ENCODE measurements at places on chromosomes 3 and 15.
A peak's percentile ranks its signal among the peaks of the same experiment; 100 is the strongest.

GRCh38 chr3:189941679-189942078, 179.0 kb downstream of the P3H2 start:
- DNase-seq, result no peak

- no peak for DNase-seq
These were observed 404.9 kb downstream of the SQOR start for GRCh38 chr15:46039703-46040102.

- no peak for DNase-seq
These were observed 14.6 kb upstream of the BLOC1S6 start for GRCh38 chr15:45572617-45573016.

GRCh38 chr3:4825436-4826236, 153.6 kb upstream of the BHLHE40 start:
- DNase-seq, result no peak

GRCh38 chr15:29035336-29036285, 149.8 kb downstream of the APBA2 start:
- DNase-seq, result no peak

DNA sequence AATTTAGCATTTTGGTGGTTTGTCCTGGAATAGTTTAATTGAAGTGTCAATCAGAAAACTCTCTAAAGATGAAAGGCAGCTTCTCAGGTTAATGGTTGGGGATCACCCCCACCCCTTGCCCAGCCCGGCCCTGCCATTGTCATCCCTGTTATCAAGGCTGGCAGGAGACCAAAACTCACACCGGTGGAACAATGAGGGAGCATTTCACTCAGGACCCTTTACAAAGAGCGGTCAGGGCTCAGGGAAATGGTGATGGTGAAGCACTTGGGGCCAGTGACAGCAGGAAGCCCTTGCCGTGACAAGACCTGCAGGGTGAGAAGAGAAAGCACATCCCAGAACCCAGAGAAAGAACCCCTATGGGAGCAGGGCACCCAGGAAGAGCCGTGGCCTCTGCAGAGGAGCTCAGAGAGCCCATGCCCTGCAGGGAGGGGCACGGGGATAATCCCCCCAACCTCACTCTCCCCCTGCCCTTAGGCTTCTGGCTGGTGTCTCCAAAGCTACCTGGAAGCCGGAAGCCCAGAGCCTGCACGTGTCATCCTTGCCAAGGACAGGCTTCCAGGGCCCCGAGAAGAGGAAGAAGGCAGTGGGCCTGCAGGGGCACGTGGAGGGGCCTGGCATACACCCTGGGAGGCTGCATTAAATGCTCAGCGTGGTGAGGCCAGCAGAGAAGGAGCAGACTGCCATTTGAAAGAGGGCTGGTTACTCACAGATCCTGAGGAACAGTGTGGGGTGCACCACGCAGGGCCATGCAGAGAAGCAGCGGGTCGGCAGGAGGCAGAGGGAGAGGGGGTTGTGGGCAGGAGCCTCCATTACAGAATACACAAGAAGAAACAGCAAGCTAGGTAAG, 80.6 kb upstream of the PRR20G start:
- DNase-seq, result peak; percentile 24

- no peak for DNase-seq
These were observed 475 bp downstream of the ERC2 start for GRCh38 chr3:56467801-56468183.

DNA sequence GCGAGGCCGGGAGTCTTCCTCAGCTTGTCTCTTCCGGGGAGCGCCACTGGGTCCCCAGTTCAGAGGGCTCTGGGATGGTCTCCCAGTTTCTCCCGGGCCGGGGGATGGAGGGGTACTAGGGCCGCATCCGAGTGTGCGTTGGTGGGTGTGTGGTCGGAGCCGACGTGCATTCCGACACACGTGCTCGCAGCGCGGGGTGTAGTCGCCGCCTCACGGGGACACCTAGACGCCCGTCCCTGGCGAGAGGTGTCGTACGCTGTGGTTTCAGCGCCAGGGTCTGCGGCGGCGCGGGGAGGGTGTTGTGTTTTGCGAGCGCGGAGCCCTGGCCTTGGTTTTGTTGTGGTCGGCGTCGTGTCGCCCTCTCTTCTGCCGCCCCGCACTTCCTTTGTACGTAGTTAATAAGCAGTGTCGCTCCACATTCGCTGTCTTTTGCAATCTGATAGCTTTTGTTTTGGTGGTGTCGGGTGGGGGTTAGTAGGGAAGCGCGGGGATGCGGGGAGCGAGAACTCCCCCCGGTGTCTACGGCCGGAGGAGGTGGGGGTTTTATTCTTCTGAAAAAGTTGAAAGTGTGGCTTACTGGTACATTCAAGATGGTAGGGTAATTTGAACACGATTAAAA, 2.2 kb downstream of the IGF1R start:
- no peak for DNase-seq

- no peak for DNase-seq
These were observed 965 bp downstream of the FLNB start for GRCh38 chr3:58009026-58009748.

GRCh38 chr15:80549654-80550053, 145.5 kb upstream of the ABHD17C start:
- DNase-seq, result no peak

GRCh38 chr3:171875923-171876412, 32.8 kb downstream of the TMEM212 start:
- peak; percentile 65 for DNase-seq

GRCh38 chr3:159910991-159911663, 77.5 kb upstream of the IL12A start:
- DNase-seq, result no peak

DNA sequence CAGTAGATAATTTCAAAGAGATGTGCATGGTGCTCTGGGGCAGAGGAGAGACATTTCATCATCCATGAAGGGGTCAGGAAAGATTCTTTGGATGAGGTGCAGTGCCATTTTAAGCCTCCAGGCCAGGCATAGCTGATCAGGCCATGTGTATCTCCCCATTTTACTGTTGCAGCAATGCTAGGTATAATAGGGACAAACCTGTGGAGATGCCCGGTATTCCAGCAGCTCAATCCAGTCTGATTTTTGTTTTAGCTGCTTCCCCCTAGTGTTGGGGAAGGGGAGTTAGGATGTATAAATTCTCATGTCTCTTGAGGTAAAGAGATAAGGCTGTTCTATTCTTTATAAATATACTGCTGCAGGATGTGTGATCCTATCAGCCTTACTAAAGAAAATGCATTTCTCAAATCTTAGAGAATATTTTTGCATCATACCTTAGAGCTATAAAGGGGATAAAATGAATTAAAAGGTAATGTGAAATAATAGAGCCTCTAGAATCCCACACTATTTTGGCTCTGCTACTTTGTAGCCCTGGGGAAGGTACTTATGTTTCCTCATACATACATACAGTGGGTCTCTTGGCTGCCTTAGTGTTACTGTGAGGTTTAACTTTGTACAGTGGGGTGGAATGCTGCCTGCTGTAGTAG, 5.2 kb downstream of the CDV3 start:
- no peak for DNase-seq

GRCh38 chr3:172323894-172324610, 124.2 kb downstream of the GHSR start:
- DNase-seq, result no peak

DNA sequence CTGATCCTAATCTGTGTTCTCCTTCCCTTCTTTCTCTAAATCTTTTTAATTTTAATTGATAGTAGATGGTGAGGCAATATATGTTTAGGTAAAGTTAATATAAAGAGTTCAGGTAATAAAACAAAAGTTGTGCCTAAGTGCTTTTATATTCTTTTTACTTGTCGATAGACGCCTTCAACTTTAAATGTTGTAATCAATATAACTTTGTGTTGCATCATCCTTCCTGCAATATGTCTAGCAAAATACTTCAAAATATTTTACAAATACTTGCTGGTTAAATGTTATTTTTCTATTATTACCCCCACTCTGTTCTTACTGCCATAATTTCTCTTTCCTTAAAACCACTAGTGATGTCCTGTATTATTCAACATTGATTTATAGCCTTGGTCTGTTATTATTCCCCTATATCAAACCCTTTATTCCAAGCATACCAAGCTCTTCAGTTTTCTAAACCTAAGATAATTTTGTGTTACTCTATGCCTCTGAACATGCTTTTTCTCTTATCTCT, 92.4 kb downstream of the NAALADL2 start:
- no peak for DNase-seq

- peak; percentile 24 for DNase-seq
These were observed 65.9 kb downstream of the IGF2BP2 start for GRCh38 chr3:185758912-185759311.

DNA sequence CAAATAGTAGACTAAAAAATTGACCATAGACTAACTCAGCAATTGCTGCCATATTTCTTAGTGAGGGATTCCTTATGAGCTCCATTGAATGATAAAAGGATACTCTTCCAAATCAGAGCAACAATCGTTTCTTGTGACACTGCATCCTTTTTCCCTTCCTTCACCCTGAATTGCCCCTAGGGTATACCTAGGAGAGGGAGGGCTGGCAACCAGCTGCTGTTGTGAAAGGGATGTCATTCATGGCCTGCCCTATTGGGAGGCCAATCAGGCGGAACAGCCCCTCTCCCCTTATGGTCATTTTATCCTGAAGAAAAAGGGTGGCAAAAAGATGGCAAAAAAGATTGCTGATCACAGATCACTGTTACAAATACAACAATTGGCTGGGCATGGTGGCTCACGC, 26.3 kb downstream of the B3GNT5 start:
- no peak for DNase-seq

GRCh38 chr3:15428539-15428938, 1.1 kb downstream of the EAF1 start:
- DNase-seq, result no peak

DNA sequence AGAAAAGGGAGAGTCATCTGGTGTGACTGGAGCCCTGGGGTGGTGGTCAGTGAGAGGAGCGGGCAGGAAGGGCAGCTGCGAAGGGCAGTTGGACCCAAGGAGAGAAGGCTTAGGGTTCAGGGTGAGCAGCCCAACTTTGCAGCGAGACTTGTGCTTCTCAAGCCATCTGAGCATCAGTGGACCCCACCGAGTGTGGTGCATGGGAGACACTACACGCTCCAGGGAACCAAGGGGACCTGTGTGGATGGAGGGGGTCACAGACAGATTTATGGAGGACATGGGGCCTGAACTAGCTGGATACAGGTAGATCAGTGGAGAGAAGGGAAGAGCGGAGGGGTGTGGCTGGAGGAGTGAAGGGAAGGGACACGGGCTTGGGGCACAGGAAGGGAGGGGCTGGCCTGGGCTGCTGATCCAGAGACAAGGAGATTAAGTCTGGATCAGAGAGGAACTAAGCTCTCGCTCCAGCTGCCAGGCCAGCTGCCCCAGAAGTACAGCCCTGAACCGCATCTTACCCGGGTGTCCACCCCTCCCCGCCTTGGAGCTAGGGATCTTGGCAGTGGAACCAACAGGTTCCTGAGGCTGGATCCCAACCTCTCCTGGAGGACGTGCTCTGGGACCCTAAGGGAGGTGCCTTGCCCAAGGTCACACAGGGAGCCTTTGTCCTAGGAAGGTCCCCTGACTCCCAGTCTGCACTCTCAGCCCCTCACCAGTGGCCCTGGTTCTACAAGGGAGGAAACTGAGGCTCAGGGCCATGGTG, 120.5 kb downstream of the CORO2B start:
- DNase-seq, result no peak

GRCh38 chr3:143307613-143308183, 188.1 kb downstream of the CHST2 start:
- DNase-seq, result no peak

DNA sequence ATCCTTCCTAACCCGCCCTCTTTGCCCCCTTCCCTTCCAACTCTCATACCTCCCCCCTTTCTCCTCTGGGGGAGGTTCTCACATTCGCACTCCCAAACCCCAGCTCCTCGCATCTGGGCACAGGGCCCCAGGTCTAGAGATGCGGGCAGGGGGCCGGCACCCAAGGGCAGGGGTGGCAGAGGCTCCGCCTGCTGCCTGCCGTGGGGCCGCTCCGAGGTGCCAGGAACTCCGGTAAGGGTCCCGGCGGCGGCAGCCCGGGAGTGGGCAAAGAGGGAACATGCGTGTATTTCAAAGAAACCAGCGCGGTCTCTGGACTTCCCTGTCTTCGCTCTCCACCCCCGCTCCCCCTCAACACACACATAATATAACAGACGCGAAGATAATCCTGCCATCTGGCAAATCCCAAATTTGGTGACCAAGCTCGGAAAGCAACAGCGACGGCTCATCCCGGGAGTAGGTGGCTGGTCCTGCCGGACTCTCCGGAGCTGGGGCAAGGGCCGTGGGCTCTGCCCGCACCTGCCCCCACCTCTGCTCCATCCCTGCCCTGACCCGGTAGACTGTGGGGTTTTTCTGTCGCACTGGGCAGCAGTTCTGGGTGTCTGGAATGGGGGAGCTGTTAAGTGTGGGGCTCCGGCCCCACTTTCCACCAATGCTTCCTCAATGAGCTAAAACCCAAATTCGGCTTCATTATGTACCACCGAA, 31.0 kb downstream of the NR2F2 start:
- DNase-seq, result no peak

DNA sequence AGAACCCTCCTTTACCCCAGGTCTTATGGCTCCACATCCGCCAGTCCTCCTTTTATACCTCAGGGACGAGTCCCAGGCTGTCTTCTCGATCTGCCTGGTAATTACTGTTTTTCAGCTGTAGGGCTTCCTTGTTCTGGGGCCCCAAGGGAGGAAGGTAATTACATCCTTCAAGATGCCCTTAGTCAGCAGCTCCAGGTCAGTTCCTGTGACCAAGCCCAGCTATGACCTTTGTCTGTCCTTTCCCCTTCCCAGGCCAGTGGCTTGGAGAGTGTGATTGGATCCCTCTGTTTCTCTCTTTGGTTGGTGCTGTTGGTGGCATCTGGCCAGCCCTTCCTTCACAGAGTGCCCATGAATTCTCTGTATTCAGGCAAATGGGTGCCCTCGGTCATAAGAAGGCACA, 92.6 kb downstream of the AAGAB start:
- DNase-seq, result no peak

DNA sequence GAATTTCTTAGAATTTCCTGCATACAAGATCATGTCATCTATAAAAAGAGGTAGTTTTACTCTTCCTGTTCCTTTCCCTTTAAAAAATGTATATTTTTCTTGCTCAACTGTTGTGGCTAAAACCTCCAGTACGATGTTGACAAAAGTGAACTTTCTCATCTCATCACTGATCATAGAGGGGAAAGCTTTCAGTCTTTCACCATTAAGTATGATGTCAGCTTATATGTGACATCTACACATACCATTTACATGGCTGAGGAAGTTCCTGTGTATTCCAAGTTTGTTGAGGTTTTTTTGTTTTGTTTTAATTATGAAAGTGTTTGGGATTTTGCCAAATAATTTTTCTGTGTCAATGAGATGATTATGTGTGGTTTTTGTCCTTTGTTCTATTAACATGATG, 173.6 kb downstream of the PLD1 start:
- DNase-seq, result no peak
